Mucosa of gallbladder (tissue), 1 donor: ENCODE measurements at places on chromosomes 11 and 22. TPM values are rescaled to one million over a fixed set of nuclear protein-coding genes. Genes with fewer than 3 reads are reported as not detected.

DNA sequence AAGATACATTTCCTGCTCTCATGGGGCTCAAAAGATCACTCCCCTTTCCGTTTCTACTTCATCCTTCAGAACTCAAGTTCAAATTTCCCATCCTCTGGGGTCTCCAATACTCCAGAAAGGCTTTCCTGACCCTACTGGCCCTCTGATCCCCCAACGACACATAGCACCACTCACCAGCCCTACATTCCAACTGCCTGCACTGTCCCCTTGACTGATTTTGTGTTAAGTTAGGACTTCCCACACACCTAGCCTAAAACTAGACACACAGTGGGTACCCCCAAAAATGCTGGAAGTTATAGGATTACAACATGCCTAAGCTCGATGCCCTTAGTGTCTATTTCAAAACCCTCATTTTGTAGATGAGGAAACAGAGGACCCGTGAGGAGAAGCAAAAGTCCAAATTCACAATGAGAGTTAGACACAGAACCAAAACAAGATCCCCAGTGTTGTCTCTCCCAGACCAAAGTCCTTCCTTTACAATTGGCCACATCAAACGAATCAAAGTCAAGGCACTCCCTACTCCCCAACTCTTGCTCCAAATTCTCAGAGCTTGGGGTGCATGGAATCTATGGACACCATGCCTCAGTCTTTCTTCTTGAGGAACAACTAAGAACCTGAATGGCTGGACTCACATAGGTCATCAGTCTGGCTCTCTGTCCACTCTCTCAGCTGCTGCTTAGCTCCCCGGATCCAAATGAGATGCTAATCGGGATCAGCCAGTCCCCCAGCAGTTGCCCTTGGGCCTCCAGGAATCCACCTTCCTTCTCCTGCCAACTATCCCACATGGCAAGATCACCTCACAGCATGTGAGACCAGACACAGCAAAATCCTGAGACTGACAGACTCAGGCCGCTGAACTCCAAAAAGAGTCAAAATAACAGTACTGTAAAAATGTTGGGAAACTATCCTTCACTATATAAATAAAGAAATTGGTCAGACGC is 1.7 kb downstream of the CLPB start:
- no peak for DNase-seq

- DNase-seq, result no peak
Measured at GRCh38 chr11:93513772-93514171, 29.4 kb downstream of the SMCO4 start.

Gene ANO3
- total RNA-seq, result 30.0 TPM

Gene CHKB
- 106 TPM for total RNA-seq

DNA sequence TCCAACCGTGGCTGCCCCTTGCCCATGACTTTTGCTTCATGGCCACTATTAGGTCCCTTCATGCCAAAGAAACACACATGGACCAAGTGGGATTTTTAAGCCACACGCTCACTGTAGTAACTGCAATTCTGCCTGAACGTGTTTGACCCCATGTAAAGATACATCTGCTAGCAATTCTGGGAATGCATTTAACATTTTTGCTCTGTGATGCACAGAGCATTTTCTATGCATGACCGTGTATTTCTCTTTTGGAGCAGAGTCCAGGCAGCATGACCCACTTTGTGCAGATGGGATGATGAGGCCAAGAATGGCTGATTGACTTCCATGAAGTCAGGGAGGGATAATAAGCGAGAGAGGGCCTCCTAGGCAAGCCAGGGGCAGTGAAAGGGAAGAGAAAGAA is 108.5 kb downstream of the TP53I11 start:
- no peak for DNase-seq

- no peak for DNase-seq
Measured at GRCh38 chr11:19868871-19869270, 156.2 kb downstream of the NAV2 start.

DNA sequence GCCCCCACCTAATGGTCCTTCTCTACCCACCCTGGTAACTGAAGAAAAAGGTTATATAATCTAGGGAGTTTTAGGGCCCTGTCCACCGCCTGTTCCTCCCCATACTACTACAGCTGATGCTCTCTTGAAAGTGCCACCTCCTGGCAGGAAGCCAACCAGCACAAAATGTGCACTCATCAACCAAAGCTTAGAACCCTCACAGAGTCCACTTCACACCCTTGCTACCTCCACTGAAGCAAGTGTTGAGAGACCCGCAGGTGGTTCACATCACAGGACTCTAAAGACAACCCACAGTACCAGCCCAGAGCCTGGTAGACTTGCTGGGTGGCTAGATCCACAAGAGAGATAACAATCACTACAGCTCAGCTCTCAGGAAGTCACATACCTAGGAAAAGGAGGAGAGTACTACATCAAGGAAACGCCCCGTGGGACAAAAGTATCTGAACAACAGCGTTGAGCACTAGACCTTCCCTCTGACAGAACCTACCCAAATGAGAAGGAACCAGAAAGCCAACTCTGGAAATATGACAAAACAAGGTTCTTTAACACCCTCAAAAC is 17.5 kb upstream of the OR10W1 start:
- no peak for DNase-seq

DNA sequence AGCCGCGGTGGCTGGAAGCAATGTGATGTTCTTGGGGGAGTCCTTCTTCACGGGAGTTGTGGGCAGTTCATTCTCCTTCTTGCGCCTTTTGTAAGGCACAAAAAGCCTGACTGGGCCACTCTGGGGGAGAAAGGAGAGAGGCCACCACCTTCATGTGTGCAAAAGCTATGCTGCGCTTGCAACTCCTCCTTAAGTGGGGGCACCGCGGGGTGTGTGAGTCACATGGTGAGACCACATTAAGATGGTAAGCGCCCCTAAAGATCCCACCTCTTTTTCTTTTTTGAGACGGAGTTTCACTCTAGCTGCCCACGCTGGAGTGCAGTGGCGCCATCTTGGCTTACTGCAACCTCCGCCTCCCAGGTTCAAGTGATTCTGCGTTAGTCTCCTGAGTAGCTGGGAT is 14.1 kb downstream of the DEAF1 start:
- DNase-seq, result no peak

Gene CHCHD10
- 148 TPM for total RNA-seq

GRCh38 chr11:130101661-130102060 is 32.0 kb downstream of the APLP2 start:
- no peak for DNase-seq

Gene TTLL1
- 5.9 TPM for total RNA-seq

- DNase-seq, result no peak
Measured at GRCh38 chr22:20129747-20130014, 1.9 kb upstream of the ZDHHC8 start.

Gene CD44
- total RNA-seq, result 356 TPM

Gene TTLL12
- total RNA-seq, result 105 TPM

DNA sequence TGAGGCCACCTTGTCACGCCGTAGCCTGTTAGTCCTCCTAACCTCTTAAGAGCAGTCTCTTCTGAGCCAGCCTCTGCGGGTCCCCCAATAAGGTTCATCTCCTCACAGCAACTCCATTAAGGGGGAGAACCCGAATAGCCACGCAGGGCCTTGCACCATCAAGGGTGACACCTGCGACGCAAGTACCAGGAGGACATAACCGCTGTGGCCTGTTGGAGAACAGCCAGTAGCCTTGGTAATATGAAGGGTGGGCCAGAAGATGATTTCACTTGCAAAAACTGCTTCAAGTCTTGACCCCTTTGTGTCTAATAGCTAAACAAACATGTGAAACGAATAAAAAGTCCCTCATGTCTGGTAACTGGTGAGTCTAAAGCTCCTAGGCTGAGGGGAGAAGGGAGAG is 14.8 kb downstream of the ARFGAP2 start:
- no peak for DNase-seq

- no peak for DNase-seq
Measured at GRCh38 chr11:126969865-126970479, 30.6 kb downstream of the KIRREL3 start.

Gene MS4A6A
- total RNA-seq, result 95.1 TPM

DNA sequence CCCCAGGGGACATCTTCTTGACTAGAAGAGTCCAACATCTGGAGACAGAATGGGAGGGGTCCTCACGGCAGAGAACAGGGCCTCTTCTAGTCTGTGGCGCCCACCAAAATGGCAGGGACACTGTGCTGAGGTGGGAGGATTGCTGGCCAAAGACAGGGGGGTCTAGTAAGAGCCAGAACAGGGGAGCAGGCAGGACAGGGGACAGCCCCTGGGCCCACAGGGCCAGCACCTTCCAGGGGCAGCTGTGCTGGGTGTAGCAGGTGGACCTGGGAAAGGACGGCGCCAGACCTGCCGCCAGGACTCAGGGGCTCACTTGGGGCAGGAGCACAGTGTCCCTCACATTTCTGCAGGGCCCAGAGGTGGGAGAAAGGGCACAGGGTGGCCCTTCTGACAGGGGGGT is 858 bp upstream of the APOBEC3A start:
- DNase-seq, result no peak

GRCh38 chr11:134363161-134363560 is 31.4 kb downstream of the GLB1L2 start:
- no peak for DNase-seq

Gene POU2AF2
- 5.0 TPM for total RNA-seq

Gene DERL3
- total RNA-seq, result 6.2 TPM

Gene TIRAP
- total RNA-seq, result 20.7 TPM

- no peak for DNase-seq
Measured at GRCh38 chr22:41030891-41031290, 61.5 kb upstream of the EP300 start.

DNA sequence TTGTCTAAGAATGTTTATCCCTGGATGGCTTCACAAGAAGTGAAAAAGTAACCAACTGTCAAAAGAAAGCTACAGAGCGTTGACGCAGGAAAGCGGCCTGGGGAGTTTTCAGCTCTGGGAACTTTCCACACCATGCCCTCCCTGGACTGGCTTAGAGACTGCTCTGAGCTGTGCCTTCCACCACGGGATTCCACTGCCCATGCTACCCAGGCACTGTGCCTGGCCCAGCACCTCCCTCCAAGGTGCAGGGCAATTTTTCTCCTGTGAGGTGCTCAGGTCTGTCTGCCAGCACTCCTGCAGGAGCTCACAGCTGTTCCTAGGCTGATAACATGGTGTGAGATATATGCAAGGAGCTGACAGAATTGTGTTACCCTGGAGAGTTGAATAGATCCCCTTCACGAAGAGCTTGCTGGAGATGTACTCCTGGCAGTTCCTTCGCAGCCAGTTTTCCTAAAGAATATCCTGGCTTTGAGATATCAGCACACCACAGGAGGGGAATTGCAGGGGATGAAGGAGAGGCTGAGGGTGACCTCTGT is 258.3 kb upstream of the B3GAT1 start:
- DNase-seq, result no peak

- no peak for DNase-seq
Measured at GRCh38 chr11:17490938-17491337, 14.3 kb upstream of the ABCC8 start.

- no peak for DNase-seq
Measured at GRCh38 chr11:93291110-93291509, 39.4 kb upstream of the DEUP1 start.

GRCh38 chr22:41862530-41863266 is 29.8 kb downstream of the SREBF2 start:
- DNase-seq, result no peak

Gene CEND1
- 0.49 TPM for total RNA-seq

DNA sequence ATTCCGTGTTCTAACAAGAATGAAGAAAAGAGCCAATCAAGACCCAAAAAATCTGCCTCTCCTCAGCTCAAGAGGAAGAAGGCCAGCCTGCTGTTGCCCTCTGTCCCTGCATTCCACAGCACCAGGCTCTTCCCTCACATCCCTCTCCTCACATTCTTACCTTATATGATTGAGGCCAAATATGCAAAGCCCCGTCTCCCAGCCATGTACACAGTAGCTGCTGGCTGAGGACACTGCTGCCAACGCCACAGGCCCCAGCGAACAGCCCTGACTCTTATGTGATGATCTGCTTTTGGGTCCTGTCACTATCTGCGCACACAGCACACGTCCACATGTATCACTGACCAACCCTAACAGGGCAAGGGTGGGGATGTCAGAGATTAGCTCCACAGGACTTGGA is 60.2 kb downstream of the MICAL3 start:
- DNase-seq, result no peak

DNA sequence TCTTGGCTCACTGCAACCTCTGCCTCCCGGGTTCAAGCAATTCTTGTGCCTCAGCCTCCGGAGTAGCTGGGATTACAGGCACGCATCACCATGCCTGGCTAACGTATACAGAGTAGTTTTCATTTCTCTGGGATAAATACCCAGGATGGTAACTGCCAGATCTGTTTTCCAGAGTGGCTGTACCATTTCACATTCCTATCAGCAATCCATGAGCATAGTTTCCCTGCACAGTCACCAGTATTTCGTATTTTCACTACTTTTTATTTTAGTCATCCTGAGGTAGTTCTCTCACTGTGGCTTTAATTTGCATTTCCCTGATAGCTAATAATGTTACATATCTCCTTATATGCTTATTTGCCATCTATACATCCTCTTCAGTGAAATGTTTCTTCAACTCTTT is 11.0 kb upstream of the SCARF2 start:
- no peak for DNase-seq
